Sigmoid colon (tissue), 7 donors: ENCODE measurements at places on chromosomes 7 and 10. TPM values are rescaled to one million over a fixed set of nuclear protein-coding genes. Genes with fewer than 3 reads are reported as not detected.

DNA sequence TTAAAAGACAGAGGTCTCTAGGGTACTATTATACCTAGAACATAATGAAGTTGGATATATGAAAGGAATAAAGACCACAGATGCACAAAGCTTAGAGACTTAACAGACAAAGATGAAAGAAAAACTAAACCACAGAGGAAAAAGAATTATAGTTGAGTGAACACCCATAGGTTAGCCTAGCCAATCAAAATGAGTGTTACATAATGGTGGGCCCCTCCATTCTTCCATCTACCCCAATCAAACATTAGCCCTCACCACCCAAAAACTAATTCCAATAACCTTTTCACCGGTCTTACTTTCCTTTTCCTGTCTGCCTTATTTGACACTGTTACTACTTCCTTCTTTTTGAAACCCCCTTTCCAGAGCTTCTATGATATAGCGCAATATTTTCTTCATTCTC is 130.1 kb downstream of the ELMO1 start:
- DNase-seq: no peak

Gene COA1
- 43.2 TPM for total RNA-seq

DNA sequence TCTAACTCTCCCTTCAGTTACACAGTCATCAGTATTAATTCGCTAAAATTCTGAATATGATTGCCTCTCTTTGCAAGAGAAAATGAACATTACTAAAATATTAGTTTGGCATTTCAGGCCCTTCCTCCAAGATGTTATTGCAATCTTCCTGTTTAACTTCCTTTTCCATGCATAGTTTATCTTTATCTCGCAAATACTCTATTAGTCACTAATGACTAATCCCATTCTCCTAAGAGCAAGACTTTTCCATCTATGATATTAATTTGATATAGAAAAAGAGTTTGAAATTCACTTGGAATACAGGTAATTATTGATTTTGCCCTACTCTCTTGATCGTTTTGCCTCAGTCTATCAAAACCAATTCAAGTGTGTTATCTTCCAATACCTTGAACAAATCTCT is 41.8 kb upstream of the SEMA3A start:
- no peak for DNase-seq

- no peak for DNase-seq
Measured at GRCh38 chr10:61633665-61634064, 29.1 kb upstream of the CABCOCO1 start.
